ENCODE measurements at places on chromosomes 7 and 10.

GRCh38 chr7:26891400-26892350 lies 27.3 kb upstream of the SKAP2 start:
- no peak overlapping the region for H3K27ac ChIP-seq
- H3K4me1 ChIP-seq, result no peaks in the 10 kb centered on the region

GRCh38 chr10:109374215-109374614 lies 549.1 kb downstream of the XPNPEP1 start:
- no peaks in the 10 kb centered on the region for H3K36me3 ChIP-seq
- H3K27me3 ChIP-seq, result no peaks in the 10 kb centered on the region
- DNase-seq, result no peak
- H3K27ac ChIP-seq, result no peak overlapping the region

DNA sequence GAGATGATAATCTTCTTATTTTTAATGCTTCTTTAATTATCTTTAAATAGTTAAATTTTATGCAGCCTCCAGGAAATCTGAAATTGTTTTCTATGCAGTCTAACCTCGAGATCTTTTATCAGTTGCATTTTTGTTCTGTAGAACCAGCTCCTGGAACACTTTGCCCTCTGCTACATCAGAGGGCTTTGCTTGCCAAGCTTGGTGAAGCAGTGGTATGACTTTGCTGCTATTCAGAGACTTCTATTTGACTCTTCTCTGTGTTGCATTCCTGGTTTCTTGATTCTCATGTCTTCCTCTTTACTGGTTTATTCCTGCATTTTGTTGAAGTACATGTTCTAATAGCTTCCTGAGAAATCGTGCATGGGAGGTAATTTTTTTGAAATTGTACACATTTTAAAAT lies 163.7 kb upstream of the TMEM229A start:
- no peaks in the 10 kb centered on the region for H3K36me3 ChIP-seq
- no peak overlapping the region for H3K27ac ChIP-seq
- no peaks in the 10 kb centered on the region for H3K27me3 ChIP-seq

DNA sequence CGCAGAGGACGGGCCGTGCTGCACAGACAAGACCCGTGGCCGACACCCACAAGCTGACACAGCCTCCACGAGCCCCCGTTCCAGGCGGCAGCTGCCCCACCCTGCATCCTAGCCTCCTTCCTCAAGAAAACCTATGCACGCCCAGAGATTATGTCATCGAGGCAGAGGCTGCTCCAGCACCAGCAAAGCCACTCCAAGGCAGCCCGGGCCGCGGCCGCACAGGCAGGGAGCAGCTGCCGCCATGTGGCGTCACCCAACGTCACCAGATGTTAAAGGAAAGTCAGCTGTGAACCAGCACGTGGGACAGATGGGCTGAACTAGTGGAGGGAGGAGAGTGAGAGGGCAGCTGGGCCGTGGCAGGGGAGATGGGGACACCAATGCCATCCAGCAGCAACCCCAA lies 59.8 kb downstream of the STK32C start:
- H3K27ac ChIP-seq, result no peak overlapping the region
- no peaks in the 10 kb centered on the region for H3K36me3 ChIP-seq
- H3K27me3 ChIP-seq, result no peaks in the 10 kb centered on the region
- DNase-seq, result no peak

DNA sequence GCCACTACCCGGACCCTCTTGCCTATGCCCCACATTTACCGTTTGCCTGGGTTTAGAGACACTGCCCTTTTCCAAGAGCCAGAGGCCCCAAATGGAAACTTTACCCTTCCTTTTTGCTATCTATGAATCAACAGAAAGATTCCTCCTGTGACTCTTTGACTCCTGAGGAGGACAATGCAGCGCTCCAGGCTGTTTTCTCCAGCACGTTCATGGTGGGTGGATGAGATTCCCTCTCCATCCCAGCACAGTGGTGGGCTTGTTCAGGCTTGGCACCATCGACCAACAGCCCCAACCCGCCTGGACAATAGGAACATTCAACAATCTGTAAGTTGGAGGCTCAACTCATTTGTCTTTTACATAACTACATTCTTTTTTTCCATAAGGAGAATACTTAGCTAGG lies 55.9 kb downstream of the DLD start:
- no peaks in the 10 kb centered on the region for H3K27me3 ChIP-seq
- H3K27ac ChIP-seq, result peak overlapping the region; percentile 35
- no peak for DNase-seq

DNA sequence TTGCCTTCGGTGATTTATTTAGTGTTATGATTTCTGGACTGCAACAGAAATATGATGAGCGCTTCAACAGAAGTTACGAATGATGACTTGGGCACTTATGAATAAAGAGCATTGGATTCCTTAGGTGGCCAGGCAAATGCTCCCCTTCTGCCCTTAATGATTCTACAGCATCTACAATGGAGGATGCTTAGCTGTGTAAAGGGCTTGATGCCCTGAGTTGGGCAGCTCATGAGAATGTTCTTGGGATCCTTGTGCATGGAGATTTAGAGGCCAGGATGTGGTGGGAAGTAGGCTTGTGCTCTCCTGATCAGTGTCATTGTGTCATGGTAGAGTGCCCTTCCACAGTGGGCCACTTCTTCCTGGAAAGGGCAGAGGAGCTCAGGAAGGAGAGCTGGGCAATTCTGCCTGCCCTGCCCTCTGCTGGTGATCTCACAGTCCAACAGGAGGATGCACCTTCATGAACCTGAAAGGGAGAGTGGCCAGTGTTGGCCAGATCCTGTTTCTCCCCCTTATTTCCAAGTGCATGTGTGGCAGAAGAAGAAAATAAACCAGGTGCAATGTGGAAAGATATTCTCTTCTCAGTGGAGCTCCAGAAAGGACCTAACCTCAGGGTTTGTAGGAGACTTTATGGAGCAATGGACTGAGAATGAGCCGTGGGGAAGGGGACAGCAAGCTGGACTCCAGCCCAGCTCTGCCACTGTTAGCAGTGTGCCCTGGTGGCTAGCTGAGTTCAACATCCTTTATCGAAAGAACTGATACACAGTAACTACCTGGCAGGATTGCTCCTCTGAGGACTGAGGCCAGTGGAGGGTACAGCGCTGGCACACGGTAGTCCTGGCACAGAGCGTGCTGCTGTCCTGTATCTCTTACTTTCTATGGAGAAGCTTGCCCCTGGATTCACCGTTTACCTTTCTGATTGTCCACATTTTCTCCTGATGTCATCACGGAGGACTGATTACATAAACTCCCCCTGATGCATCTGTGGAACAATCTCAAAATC lies 182.9 kb downstream of the BMPER start:
- H3K27me3 ChIP-seq, result no peaks in the 10 kb centered on the region
- H3K4me3 ChIP-seq, result no peak overlapping the region
- H3K4me1 ChIP-seq, result no peaks in the 10 kb centered on the region
- no peaks in the 10 kb centered on the region for H3K36me3 ChIP-seq
- DNase-seq, result peak; percentile 39

DNA sequence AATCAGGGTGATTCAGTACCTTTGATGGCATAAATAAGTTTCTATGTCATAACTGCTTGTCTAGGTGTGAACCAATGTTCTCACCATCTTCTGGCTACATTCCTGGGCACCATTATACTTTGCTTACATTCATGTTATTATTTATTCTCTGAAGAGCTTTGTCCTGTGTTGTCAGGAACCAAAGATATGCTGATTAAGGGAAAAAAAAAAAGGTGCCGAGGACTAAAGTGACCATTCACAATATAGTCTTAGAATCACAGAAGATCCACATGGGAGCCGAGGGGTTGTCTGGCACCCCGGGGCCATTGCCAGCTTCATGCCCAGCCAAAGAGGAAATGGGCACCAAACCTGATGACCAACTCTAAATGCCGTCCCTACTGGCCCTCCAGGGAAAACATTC lies 329.2 kb upstream of the NFE2L3 start:
- no peak overlapping the region for H3K27ac ChIP-seq
- no peaks in the 10 kb centered on the region for H3K4me1 ChIP-seq
- no peaks in the 10 kb centered on the region for H3K36me3 ChIP-seq
- H3K27me3 ChIP-seq, result no peaks in the 10 kb centered on the region

GRCh38 chr7:26500749-26501352 lies 209.2 kb downstream of the SNX10 start:
- DNase-seq, result no peak
- H3K27me3 ChIP-seq, result no peaks in the 10 kb centered on the region
- H3K27ac ChIP-seq, result no peak overlapping the region

DNA sequence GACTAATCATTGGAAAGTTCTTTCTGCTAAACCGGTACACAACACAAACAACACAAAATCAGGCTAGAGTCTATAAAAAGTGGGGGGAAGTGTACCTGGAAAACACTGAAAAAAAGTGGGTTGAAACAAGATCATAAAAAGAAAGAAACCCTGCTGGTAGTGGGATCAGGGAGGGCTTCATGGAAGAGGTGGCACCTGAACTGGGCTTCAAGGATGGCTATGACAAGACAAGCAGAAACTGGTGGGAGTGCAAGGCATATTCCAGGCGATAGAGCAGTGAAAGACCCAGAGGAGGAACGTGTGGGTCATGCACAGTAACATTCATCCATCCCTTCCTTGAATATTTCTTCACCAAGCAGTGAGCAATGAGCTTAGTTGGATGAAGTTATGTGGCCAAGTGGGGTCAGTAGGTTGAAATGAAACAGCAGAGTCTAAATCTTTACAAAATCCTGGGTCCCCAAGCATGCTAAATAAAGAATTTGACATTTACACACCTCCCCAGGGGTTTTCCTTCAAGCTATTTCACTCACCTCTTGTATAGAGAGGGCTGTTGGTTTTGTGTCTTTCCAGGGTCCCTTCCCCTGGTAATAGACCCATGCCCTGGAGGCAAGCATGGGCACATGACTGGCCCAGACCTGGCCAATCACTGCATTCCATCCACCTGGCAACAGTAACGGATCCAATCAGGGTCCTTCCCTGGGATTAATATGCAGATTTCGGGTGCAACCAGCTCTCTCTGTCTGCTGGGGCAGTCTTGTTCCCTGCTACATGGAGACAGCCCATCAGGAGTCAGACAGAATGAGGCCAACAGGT lies 38.2 kb downstream of the SPOCK2 start:
- DNase-seq, result no peak
- no peaks in the 10 kb centered on the region for H3K36me3 ChIP-seq
- H3K4me3 ChIP-seq, result no peak overlapping the region
- H3K4me1 ChIP-seq, result peaks cover 12% of the 10 kb centered on the region
- no peak overlapping the region for H3K27ac ChIP-seq
- H3K27me3 ChIP-seq, result no peaks in the 10 kb centered on the region

- no peaks in the 10 kb centered on the region for H3K36me3 ChIP-seq
- no peaks in the 10 kb centered on the region for H3K27me3 ChIP-seq
- no peak overlapping the region for H3K4me3 ChIP-seq
- peaks cover 19% of the 10 kb centered on the region for H3K4me1 ChIP-seq
- no peak for DNase-seq
These were observed 480.2 kb downstream of the KCNMA1 start for GRCh38 chr10:77157248-77158019.

DNA sequence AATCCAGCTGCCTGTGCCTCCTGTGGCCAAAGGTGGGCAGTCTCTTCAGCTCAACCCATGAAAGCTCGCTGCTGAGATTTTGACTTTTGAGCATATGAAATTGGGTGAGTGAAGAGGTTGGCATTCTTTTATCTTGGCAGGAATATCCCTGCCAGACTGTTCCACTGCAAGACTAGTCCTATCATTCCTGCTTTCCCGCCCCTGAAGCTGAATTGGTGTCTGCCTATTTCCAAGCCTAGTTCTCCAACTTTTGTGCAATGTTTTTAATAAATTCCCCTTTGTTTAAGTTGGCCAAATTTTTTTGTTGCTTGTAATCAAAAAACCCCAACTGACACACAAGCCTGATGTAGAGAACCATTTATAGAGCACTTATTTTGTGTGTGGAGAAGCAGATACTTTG lies 34.8 kb upstream of the BICC1 start:
- H3K27ac ChIP-seq, result no peak overlapping the region
- H3K4me3 ChIP-seq, result no peak overlapping the region
- peaks cover 12% of the 10 kb centered on the region for H3K4me1 ChIP-seq
- DNase-seq, result no peak
- H3K27me3 ChIP-seq, result no peaks in the 10 kb centered on the region

DNA sequence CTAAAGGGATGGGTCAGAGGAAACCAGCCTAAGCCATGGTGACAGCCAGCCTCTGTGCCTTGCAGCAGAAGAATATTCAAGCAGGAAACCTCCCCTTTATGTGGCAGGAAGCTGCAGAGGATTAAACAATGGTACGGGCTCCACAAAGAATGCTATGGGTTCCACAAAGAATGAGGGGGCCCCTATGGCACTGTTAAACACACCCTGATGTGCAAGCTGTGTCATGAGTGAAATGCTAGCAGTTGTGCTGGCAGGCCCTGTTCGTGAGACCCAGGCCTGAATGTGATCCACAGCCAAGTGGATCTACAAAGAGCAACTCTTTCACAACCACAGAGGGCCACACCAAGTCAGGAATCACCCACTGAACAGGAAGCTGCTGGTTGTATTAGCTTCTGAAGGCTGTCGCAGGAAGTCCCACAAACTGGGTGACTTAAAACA lies 68.9 kb downstream of the MYOF start:
- H3K4me1 ChIP-seq, result peaks cover 36% of the 10 kb centered on the region
- no peak for DNase-seq
- peak overlapping the region; percentile 29 for H3K27ac ChIP-seq
- H3K36me3 ChIP-seq, result no peaks in the 10 kb centered on the region

- no peaks in the 10 kb centered on the region for H3K36me3 ChIP-seq
- peak; percentile 70 for DNase-seq
- H3K4me3 ChIP-seq, result no peak overlapping the region
These were observed 176.2 kb downstream of the GNAT3 start for GRCh38 chr7:80335511-80336231.

DNA sequence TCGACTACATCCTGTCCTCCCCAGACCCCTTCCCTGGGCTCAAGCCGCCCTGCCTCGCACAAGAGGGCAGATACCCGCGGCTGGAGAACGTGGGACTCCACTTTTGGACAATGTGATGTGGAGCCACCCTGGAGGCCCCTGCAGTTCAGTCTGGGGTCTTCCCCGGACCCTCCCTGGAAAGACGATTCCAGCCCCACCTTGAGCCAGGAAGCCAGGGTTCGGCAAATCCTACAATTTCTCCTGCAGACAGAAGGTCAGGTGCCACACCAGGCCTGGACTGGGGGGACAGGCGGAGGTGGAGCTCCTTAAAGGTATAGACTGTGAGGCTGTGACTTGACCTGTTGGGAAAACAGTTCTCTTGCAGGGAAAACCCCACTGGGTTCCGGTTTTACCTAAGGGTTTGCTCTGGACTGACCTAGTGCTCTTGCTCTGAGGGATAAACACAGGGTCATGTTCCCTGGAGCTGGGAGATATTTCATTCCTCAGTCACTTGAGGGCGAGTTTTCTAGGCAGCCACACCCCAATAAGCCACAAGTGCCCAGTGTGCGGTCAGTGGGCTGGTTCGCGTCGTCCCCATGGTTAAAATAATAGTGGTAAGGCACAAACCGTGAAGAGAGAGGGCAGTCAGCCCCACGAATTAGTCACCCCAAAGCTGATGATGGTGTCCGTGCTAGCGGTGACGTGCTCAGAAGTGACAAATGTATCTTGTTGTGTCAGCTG lies 1.6 kb downstream of the FOXL3 start:
- peaks cover 27% of the 10 kb centered on the region for H3K4me1 ChIP-seq
- no peaks in the 10 kb centered on the region for H3K27me3 ChIP-seq
- H3K4me3 ChIP-seq, result no peak overlapping the region
